ENCODE measurements at places on chromosomes 2 and 18.

DNA sequence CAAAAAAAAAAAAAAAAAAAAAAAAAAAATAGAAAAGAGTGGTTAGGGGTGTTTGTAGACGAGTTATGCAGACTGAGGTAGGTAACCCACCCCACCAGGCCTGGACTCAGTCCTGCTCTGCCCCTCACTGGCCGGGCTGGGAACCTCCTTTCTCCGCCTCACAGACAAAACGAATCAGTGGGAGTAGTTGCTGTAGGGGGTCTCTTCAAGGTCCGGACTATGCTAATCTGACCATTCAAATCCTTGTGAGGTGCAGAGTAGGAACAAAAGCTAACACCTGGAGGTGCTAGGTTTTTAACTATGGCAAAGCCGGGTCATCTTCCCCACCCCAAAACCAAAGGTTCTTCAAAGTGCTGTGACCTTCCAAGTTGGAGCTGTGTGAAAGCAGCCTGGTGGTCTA is 223.7 kb downstream of the SLC4A3 start:
- no peak for DNase-seq

GRCh38 chr2:26901326-26902183 is 53.6 kb downstream of the DPYSL5 start:
- no peak for DNase-seq

- DNase-seq, result no peak
Observed at GRCh38 chr2:46047290-46047689, 249.9 kb upstream of the EPAS1 start.

DNA sequence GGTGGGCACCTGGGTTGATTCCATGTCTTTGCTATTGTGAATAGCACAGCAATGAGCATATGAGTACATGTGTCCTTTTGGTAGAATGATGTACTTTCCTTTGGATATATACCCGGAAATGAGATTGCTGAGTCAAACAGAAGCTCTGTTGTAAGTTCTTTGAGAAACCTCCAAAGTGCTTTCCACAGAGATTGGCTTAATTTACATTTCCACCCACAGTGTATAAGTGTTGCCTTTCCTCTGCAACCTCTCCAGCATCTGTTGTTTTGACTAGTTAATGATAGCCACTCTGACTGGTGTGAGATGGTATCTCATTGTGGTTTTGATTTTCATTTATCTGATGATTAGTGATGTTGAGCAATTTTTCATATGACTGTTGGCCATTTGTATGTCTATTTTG is 194.8 kb downstream of the ZNF804A start:
- no peak for DNase-seq

GRCh38 chr2:115384399-115384798 is 942.0 kb downstream of the DPP10 start:
- DNase-seq, result no peak

DNA sequence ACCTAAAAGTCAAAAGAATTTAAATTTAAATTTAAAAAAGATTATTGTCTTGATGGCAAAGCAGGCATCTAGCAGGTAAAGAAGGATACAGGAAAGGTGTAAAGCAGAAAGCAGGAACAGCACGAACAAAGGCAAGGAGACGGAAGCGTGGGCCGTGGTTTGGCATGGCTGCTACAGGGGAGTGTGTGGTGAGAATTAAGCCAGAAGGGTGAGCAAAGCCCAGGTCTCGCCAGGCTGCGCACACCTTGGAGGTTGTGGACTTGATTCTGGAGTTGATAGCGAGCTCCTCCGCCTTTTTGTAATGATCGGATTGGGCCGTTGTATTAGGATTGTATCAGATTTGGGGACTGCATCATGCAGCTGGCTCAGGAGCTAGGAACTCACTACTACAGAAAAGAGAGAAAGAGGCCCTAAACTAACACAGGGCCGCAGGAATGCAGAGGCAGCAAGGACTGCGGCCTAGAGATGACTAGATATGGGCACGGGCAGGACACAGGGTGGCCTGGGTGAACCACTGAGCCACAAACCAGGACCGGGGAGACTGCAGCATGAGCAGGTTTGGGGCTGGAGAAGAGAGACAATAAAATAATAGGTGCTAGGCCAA is 71.4 kb upstream of the TMEM247 start:
- DNase-seq, result no peak

GRCh38 chr18:28793901-28794300 is 617.0 kb upstream of the CDH2 start:
- no peak for DNase-seq

DNA sequence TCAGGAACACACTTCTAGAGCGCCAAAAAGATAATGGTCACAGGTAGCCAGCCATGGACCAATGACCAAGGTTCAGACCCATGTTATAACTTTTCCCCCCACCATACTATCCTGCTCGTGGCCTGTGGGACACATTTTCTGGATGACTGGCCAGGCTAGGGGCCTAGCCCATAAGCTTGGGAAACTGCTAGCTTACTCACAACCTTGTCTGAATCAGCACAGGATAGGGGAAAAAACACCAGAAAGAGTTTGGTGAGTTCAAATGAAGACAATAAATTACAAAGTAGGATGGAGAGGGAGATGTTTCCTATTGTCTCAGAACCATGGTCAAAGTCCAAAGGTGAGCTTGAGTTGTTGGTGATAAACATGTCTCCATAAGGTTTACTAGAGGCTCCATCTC is 156.3 kb upstream of the CCDC68 start:
- DNase-seq, result no peak

DNA sequence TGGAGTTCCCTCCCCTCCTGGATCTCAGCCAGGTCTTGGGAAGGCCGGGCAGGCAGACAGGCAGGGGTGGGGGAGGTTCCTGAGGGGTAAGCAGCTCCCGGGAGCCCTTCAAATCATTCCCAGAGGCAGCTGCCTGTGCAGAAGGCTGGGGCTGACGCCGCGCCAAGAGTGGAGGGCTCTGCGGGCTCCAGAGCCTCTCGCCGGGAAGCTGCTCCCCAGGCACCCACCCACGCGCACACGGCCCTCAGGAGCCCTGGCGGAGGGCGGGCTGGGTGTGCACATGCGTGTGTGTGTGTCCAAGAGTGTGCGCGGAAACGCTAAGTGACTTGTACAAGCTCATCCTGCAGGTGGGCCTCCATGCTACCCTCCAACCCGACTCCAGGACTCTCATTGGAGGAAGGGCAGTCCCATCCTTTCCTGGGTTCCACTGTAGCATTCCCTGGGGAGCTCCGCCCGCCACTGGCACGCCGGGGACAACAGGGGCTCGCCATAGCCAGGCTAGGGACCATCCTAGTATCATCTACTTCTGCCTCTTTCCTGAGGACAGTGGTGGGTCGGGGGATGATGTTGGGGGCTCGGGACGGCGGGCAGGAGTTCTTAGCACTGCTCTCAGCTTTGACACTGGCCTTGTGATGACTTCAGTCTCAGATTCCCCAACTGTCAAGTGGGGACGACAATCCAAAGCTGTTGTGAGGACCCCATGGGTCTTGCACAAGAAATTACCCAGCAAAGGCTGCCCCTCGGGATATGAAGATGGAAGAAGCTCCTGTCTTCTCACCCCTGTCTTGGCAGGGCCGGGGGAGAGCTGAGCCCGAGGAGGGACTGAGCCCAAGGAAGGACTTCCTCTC is 50.3 kb downstream of the INHBB start:
- no peak for DNase-seq

DNA sequence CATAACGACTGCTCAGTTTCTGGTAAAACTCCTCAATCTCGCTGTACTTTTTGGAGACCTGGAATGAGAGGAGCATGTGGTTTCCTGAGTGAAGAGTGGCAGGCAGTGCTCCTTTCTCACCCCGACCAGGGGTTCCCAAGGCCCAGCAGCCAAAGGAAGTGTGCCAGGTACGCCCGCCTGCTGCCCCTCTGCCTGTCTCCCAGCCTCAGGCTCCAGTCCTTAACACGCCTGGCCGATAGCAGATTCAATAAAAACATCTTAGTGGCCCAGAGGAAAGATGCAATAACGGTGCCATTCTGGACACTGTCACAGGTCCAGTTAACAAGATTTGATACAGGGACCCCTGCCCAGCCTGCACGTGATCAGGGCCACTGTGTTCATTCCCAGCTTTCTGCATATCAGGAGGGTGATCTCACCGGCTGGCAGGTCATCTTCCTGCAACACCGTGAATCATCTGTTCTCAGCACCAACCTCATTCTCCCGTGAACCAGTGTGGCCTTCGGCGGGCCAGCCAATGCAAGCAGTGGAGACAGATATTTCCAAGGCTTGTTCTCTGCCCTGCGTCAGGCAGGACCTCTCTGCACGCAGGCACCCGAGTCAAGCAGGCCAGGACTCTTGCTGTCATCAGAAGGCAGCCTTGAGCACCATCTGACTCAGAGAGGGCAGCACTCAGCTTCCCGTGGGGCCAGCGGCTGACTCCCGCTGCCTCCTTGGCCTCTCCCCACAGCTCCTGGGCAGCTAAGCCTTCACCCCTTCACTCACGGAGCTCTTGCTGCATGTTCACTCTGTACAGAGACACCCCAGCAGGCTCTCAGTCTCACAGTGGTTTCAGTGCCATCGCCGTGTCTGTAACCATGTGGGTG is 9.5 kb downstream of the HS1BP3 start:
- DNase-seq, result no peak

DNA sequence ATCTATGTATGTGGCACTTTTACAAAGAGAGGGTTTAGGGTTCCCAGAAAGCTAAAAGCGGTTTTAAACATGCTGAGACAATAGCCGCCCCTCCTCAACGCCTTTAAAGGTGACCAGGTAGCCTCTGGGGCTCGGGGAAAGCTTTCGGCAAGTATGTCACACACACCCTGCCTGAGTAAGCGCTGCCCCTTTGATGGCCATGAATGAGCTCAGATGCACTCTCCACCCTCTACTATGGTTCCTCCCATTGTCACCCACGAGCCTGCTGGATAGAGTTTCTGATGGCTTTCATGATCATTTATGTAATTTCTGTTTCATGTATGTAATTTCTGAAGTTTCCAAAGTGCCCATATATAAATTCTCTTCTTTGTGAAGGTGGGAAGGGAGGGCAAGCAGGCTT is 44.1 kb upstream of the GRHL1 start:
- DNase-seq, result no peak

DNA sequence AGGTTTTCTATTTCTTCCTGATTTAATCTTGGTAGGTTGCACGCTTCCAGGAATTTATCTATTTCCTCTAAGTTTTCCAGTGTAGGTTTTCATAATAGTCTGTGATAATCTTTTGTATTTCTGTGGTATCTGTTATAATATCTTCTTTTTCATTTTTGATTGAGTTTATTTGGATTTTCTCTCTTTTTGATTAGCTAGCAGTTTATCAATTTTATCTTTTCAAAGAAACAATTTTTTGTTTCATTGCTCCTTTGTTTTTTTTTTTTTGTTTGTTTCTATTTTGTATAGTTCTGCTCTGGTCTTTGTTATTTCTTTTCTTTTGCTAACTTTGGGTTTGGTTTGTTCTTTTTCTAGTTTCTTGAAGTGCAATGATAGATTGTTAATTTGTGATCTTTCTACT is 51.3 kb downstream of the G6PC2 start:
- DNase-seq, result no peak

DNA sequence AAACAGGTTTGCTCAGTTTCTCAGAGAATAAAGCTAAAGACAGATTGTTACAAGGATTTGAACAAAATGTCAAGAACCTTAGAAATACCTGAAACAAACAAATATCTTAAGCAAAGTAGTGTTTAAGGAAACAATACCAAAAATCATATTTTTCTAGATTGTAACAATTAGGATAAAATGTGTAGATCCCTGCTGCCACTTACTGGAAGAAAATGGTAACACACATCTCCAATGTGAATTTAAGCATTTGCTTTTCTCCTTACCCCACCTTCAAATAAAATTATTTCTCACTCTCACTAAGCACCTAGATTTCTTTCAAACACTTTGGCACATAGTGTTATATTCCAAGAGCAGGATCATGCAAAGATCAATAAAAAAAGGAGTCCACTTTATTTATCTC is 34.9 kb downstream of the SUCLG1 start:
- DNase-seq, result no peak

- no peak for DNase-seq
Observed at GRCh38 chr18:24268784-24269550, 128.7 kb downstream of the OSBPL1A start.
